NCI-H1417 (cell line): ENCODE measurements at places on chromosomes 4 and X.
A peak's percentile ranks its signal among the peaks of the same experiment; 100 is the strongest.

DNA sequence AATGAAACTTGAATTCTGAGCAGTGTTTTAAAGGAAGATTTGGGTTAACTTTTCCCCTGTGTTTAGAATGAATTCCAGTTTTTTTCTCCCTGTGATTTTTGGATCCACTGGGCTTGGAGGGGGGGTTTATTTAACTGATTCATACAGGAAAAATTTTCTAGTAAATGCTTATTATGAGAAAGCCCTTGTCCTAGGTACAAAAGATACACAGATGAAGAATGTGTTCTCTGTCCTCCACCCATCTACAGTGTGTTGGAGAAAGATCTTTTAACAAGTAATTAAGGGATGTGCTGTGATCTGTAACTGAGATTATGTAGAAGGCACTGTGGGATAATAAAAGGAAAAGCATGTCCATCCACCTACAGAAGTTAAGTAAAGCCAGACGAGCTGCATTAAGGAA lies 103.9 kb downstream of the STIM2 start:
- DNase-seq = no peak

DNA sequence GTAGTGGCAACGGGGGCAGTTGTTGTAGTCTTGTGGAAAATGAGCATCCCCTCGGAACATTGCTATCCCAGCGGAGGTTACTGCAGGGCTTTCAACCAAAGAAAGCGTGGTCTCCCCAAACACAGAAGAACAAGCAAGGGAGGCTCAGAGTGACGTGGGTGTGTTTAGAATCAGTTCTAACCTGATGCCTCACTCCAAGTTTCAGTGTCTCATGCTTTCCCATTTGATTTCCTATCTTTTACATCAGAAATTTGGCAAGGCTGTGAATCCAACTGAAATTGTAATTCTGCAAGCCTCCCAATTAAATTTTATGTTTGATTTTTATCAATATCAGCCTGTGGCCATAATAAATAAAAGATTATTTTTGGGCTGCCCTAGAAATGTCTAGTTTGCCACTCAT lies 156.1 kb upstream of the LNX1 start:
- no peak for DNase-seq

- DNase-seq = no peak
These were observed 391.1 kb downstream of the STIM2 start for GRCh38 chr4:27251771-27252170.

DNA sequence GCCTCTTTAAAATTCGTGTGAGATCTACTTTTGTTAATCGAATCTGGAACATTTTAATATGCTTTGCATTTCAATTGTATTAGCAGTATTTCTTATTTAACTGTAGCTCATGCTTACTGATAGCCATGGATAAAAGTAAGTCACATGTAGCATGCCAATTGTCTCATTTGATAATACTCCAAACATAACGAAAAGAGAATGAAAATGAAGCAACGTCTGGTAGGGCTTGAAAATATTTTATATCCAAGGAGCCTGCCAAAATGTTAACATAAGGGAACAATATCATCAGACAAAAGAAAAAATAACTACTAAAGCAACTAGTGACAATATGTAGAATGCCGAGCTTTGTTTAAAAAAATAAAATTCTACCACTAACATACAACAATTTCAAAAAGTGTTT lies 94.1 kb upstream of the MID1 start:
- DNase-seq = no peak

- peak; percentile 52 for DNase-seq
These were observed at the start of gene ASB9 for GRCh38 chrX:15269618-15270521. TSS of gene ASB9 (minus strand) at chrX:15270083. CDS start at chrX:15269874, 209 bp downstream.

DNA sequence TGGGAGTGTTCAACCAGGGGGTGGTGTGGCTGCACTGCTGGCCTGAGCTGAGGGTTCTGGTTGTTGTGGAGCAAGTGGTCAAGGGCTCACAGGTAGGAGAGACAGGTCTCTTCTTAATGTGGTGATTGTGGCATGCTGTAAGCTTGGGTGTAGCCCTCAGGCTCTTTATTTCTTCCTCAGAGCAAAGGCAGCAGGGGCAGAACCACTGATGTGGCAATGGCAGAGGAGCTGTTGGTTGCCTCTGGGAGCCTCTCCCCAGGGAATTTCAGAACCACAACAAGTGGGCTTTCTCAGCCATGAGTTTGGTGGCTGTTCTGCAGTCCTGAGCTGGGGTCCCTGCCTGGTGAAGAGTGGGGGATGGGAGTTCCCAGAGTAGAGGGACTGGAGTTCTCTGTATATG lies 1017.2 kb downstream of the SH3BGRL start:
- no peak for DNase-seq

- peak; percentile 9 for DNase-seq
These were observed 1467.4 kb downstream of the C4orf33 start for GRCh38 chr4:130563185-130563888.

- DNase-seq = no peak
These were observed 67.1 kb downstream of the MED28 start for GRCh38 chr4:17681281-17682221.

DNA sequence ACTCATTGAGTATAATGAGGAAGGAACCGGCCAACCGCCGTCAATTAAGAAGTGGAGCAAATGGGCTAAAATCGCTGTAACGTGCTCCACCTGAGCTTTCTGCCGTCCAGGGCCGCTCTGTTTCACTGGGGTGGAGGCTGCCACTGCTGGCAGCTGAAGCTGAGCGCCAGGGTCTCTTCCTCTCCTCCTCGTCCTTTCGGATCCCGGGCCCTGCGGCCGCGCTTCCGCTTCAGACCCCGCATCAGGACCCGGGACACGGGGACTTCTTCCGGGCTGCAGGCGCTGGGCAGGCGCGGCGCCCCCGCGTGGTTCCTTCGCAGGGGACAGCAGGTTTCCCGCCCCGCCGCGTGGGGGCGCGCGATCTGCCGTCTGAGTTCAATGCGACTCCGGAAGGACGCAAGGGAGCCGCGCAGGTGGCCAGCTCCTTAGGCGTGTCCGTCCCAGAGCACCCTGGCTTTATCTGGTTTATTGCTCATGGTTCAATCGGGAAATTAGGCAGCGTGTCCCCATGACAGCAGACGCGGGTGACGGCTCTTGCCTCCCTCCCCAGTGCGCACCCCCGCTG lies 519.8 kb downstream of the TRIML1 start:
- no peak for DNase-seq

GRCh38 chr4:4574792-4575191 lies 32.9 kb upstream of the STX18 start:
- peak; percentile 43 for DNase-seq

GRCh38 chr4:37665333-37666320 lies 20.5 kb downstream of the RELL1 start:
- DNase-seq = no peak
